ENCODE measurements at places on chromosomes 6 and 20.

DNA sequence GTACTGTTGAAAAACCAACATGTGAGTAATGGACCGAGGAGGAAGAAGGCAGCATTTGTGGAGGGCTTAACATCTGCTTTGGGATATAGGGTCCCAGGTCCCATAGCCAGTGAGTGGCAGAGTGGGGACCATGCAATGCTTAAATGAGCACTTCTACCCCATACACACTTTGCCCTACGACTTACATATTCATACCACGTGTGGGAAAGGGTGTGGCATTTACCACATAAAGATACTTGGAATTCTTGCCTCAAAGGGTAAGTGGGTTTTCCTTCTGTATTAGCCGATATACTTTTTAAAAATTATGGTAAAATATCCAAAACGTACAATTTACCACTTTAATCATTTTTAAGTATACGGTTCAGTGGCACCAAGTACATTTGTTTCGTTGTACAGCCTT, 199.3 kb downstream of the BACH2 start:
- no peak for DNase-seq

DNA sequence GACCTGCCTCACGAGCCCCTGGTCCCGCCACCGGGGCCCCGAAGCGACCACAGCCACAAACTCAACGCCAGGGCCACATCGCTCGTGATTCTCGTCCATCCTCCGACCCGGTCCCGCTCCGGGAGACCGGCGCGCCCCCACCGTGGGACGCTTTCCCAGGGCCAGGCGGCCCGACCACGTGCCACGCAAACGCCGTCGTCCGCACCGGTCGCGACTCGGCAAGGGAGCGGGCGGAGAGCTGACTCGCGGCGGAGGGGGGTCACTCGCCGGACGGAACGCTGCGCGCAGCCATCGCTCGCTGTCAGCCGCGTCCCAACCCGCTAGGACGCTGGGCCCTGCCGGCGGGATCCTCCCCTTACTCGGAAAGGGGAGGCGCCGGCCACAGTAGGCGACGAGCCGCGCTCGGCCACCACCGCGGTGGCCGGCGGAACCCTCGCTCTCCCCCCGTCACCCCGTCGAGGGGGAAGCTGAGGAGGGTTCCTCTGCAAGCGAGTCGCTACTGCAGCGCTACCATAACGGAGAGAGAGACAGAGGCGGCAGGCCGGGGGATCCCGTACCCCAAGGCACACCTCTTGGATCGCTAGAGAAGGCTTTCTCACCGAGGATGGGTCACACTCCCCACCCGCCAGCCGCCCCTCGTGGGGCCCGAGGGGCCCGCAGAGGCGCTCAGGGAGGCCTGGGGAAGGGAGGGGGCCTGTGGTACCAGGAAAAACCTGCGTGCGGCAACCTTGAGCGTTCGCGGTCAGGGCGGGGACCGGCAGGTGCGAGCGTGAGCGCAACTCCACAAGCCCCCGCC, 511.8 kb upstream of the ZNF337 start:
- no peak for DNase-seq

- DNase-seq: no peak
Observed at GRCh38 chr6:144416773-144417172, 131.6 kb downstream of the UTRN start.

- no peak for DNase-seq
Observed at GRCh38 chr6:116386581-116387299, 16.0 kb downstream of the DSE start.

DNA sequence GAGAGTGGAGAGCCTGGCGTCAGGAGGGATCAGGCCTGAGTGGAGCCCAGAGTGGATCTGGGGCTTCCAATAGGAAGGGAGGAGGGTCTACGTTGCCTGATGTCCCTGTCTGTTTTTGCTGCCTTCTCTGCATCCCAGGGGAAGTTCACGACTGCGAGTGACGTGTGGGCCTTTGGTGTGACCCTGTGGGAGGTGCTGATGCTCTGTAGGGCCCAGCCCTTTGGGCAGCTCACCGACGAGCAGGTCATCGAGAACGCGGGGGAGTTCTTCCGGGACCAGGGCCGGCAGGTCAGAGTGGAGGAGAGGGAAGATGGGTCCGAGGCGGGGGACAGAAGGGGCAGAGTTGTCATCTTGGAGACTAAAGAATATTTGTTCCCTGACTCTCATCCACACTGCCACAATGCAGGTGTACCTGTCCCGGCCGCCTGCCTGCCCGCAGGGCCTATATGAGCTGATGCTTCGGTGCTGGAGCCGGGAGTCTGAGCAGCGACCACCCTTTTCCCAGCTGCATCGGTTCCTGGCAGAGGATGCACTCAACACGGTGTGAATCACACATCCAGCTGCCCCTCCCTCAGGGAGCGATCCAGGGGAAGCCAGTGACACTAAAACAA, 9.2 kb upstream of the GTF2H4 start:
- DNase-seq: no peak

DNA sequence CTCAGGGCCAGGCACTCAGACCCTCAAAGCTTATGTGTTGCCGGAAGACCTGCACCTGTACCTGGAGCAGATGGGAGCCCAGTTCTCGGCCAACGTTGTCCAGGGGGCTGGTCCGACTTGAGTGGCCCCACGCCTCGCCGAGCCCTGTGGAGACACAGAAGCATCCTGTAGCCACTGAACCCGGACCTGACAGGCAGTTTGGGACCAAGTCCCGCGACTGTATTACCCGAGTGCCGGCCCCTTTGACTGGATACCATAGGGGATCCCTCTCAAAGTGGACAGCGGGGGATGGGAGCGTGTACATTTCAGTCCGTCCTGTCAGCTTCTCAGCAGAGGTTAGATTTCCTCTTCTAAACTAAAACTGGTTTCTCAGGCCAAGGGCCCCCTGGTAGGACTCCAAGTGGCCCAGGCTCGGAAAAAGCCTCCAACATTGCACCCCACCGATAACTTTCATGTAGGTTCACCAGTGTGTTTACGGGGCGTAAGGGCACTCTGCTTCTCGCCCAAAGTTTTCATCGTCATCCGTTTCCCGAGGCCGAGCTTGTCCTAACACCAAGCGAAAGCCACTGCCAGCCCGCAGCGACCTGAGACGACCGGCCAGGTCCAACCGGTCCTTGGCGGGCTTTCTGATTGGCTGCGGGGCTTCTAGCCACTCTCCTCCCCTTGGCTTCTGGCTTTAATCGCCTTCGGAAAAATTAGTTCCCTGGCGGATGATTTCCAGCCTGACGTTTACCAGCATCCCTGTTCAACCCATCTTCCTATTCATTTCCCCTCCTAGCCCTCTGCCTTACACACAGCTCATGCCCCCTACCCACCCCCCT, 10.8 kb downstream of the SIM1 start:
- no peak for DNase-seq

- DNase-seq: no peak
Observed at GRCh38 chr20:10603378-10603777, 70.4 kb downstream of the JAG1 start.

- DNase-seq: no peak
Observed at GRCh38 chr6:143362192-143362558, 88.3 kb downstream of the ADAT2 start.

All from esophagus squamous epithelium (tissue), 5 donors.